Nucleus accumbens (tissue), 56 donors: ENCODE measurements at places on chromosomes 6 and 20.

GRCh38 chr20:34541264-34541901 lies 17.1 kb upstream of the MAP1LC3A start:
- DNase-seq = no peak

GRCh38 chr6:35147026-35147425 lies 5.9 kb upstream of the TCP11 start:
- no peak for DNase-seq

- DNase-seq = no peak
These were observed 7.9 kb downstream of the TUBB start for GRCh38 chr6:30727920-30728553.

- DNase-seq = no peak
These were observed 29.4 kb downstream of the PHIP start for GRCh38 chr6:79048611-79049010.

DNA sequence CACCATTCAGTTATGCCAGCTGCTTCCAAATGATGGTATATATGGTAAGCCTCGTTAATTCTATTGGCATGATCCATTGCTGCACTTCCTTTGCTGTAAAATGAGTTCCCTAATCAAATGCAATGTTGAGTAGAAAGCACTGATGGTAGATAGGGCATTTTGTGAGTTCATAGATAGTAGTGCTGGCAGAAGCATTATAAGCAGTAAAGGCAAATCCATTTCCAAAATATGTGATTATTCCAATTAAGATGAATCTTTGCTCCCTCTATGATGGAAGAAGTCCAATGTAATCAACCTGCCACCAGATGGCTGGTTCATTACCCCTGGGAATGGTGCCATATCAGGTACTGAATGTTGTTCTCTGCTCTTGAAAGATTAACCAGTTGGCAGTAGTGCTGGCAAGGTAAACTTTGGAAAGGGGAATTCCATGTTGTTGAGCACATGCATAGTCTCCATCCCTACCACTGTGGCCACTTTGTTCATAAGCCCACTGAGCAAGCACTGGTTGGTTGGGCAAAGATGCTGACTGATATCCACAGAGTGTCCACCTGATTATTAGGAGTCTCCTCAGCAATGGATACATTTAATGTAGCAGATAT lies 5.6 kb upstream of the TBPL1 start:
- DNase-seq = no peak

GRCh38 chr20:10132387-10132786 lies 86.2 kb upstream of the SNAP25 start:
- no peak for DNase-seq

DNA sequence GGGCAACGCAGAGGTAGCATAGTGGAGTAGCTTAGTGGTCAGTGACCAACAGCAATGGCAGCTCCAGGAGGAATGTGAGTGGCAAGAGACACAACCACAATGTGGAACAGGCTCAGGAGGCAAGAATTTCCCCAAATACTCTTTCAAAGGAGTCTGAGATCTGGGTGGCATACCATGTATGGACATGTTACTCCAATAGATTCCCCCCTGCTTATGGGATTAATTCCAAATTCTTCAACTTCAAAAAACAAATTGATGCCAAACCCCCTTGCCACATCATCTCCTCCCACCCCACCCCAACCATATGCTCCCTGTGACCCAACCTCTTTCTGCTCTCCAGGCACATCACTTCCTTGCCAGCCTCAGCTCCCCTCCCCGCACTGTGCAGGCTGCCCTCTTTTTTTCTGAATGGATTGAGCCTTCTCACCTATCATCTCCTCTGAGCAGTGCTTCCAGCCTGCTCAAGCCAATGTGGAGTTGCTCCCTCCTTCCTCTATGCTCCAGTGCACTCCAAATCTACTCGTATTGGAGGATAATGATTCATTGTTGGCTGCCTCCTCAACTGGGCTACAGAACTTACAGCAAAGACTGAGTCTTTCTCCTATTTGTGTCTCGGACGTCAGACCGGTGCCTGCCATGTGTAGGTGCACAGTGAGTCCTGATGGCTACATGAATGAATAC lies 93.0 kb upstream of the CEP85L start:
- DNase-seq = no peak

DNA sequence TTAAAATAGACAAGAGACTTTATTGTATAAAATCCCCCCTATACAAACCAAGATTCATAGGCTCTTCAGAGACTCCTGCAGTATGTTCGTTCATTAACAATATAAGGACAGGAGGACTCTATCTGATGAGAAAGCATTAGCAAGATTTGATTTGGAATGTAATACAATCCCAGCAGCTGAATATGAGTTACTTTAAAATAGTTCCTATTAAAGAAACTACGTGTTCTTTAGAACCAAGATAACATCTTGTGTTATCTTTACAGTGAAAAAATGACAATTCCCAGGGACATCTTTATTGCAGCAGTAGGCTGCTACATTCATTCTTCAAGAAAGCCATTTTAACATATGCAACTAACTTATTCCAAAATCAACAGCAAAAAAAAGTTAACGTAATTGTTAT lies 1360.1 kb upstream of the GJE1 start:
- DNase-seq = no peak

GRCh38 chr20:9021216-9021615 lies 47.7 kb upstream of the PLCB4 start:
- no peak for DNase-seq
